AG04449 (cell line): ENCODE measurements at places on chromosomes 11 and 22.

DNA sequence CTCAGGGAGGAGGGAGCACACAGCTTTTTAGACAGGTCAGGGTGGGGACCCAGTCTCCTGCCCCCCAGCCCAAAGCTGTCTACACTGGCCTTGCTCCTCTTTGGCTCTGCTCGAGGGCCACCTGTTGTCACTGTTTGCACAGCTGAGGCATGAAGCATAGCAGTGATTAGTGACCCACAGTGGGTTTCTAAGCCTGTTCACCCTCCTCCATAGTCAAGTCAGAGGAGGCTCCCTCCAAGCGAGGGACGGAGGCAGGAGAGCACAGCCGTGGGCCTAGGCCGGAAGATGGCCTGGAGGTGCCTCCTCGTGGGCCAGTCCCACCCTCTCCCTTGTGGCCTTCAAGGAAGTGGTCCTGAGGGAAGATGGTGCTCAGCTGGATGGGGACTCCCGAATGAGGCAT is 241.1 kb downstream of the GRIK4 start:
- DNase-seq: no peak

- no peak for DNase-seq
These were observed 219.2 kb downstream of the NAV2 start for GRCh38 chr11:19931771-19932369.

GRCh38 chr22:50274311-50274710 is 4.1 kb upstream of the MAPK11 start:
- DNase-seq: no peak

- DNase-seq: no peak
These were observed at the start of gene MS4A4A for GRCh38 chr11:60280412-60280811. TSS of gene MS4A4A (plus strand) at chr11:60280666. CDS start at chr11:60280676, 10 bp downstream.

- DNase-seq: no peak
These were observed 39.5 kb downstream of the CDKN1C start for GRCh38 chr11:2846056-2846455.

DNA sequence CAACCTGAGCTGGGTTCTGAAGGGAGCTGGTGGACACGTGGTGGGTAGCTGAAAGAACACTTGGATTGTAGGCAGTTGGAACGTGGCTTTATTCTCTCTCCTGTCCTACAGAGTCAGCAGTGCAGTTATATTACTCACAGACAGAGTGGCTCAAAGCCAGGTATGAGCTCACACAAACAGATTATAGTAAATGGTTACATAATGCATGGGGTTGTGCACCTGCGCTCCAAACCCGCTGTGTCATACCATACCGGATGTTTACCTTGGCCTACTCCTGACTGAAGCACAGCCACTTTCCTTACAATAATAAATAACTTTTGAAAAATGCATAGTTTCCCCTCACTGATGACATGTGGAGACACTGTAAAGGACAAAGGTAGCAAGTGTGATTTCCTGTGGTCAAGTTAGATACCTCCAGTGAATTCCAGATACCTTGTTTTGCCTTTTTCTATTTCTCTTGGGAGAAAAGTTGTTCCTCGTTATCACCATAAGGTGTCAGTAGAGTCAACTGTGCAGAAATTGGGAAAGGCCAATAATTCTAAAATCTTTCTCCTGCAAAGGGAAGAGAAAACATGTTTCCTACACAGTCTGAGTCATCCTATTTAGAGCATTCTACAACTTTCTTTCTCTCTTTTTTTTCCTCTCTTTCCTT is 13.5 kb downstream of the MS4A6A start:
- no peak for DNase-seq

- DNase-seq: no peak
These were observed 2.0 kb downstream of the SYNGR1 start for GRCh38 chr22:39351689-39352214.

- DNase-seq: no peak
These were observed 75.9 kb upstream of the PRR5 start for GRCh38 chr22:44625981-44626687.

DNA sequence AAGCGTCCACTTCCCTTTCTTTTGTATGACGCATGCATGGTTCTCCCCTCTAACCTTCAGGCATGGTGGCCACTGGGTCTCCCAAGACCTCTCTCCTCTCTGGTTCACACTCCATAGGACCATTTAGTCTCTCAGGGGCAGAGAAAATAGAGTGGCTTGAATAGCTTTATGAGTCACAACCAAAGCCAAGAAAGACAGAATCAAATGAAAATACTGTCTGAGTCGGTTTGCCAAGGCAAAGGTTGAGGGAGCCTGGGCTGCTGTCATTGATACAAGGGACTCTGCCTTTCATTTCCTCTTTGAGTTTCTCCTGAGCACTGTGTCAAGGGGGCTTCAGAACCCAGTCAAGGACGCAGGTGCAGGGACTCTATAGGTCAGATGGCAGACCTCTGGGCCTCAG is 44.2 kb downstream of the TENM4 start:
- DNase-seq: no peak

DNA sequence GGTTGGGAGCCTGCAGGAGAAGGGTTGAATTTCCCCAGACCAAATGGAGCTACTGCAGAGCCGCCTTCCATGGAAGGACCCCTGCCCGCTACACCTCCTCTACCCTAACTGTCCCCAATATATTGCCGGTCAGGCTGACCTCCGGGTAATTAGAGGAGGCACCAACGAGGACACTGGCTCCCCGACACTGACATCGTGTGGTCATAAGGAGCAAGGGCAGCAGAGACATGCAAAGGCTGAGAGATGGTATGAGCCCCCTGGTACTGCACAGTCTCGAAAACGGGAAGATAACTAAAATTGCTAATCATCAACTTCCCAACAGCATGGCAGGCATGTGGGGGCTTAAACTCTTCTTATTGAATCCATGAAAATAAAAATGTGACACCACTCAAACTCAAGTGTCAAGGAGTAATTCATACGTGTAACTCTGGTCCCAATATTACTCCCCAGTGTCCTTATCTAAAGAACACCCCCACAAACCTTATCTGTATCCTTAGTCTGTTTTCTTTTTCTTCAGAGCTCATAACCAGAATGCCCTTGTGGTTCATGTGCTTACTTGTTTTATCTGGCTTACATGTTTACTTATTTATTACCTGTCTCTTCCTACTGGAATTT is 4.4 kb downstream of the CAVIN3 start:
- no peak for DNase-seq

DNA sequence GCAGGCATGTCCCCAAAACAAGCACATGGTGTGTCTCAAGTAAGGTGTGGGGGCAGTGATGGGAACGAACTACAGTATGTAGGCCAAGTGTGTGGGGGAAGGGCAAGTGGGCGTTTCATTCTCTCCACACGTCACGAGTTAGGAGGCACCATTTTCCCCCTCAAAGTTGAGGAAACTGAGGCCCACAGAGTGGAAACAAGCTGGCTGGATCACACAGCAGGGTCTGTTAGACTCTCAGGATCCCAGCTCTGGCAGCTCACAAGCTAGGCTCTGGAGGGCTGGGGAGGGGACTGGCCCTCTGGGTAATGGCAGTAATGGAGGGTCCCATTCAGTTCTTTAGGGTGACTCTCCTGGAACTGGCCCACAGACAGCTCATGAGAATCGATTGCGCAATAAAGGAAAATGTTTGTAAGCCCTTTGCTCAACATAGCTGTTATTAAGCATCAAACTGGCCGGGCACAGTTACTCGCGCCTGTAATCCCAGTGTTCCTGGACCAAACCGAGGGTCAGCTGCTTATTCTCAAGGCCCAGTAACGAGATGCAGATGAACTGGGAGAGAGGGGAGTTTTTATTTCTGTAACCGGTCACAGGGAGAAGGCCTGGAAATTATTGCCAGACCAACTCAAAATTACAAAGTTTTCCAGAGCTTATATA is 24.1 kb upstream of the TUB start:
- peak; percentile 29 for DNase-seq

- no peak for DNase-seq
These were observed 85.9 kb downstream of the BUD13 start for GRCh38 chr11:116686866-116687265.

GRCh38 chr11:44095506-44096359 is at the start of gene EXT2:
TSS of gene EXT2 (plus strand) at chr11:44095678. CDS start at chr11:44107713, 12,035 bp downstream.
- peak; percentile 19 for DNase-seq

DNA sequence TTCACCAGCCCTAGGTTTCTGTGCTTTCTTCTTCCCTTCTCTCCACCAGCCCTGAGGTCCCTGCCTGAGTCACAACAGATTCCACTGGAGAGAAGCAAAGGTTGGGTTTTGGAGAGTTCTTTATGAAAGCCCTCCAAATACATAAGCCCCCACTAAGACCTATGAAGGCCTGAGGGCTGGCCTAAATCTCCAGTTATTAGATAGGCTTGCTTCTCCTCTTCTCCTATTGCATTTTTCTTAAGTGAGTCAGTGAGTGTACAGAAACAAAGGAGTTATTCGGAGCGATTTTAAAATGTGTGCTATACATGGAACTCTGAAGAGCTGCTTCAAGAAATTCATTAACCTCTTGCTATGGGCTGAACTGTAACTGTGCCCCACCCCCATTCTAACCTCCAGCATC is 1057.3 kb downstream of the OPCML start:
- no peak for DNase-seq

GRCh38 chr22:32572741-32573500 is 98.3 kb downstream of the FBXO7 start:
- no peak for DNase-seq

GRCh38 chr11:3936517-3936916 is 81.1 kb downstream of the STIM1 start:
- no peak for DNase-seq

DNA sequence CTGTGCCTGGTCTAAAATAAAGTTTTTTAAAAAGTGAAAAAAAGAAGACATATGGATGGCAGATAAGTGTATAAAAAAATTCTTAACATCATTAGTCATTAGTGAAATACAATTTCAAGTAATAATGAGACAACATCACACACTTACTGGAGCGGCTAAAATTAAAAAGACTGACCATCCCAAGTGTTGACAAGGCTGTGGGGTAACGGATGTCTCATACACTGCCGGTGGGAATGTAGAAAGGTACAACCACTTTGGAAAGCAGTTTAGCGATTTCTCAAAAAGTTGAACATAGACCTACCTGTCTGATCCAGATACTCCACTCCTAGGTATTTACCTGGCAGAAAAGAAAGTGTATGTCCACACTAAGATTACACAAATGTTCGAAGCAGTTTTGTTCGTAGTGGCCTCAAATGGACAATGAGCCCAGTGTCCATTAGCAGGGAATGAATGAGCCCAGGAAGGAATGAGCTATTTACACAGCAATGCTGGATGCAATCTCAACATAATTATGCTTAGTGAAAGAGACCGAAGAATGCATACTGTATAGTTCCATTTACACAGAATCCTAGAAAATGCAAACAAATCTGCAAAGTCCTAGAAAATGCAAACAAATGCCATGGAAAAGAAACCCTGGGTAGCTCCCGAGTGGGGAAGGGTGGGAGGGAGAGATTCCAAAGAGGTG is 6.7 kb upstream of the MUC2 start:
- no peak for DNase-seq

- no peak for DNase-seq
These were observed 135.0 kb upstream of the MTNR1B start for GRCh38 chr11:92834296-92835020.

DNA sequence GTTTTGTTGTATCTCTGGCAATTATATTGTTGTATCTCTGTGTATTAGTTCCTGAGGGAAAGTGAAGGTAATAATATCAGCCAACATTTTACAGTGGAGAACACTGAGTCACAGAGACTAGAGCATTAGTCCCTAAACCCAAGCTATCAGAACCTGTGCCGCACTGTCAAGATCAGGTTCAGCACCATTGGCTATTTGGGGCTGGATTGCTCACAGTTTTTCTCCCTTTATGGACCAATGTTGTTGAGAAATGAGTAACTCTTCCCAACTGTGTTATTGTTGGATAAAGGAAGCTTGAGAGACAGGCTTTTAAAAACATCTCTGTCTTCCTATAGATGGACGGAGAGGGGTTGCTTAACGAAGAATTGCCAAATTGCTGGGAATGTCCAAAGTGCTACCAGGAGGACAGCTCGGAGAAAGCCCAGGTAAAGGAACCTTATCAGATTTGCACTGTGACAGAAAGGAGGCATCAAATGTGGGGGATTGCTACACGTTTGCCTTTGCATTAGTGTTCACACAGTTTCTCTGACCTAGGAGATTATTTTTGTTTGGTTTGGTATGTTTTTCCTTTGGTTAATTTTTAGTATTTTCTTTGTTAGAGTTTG is 18.2 kb upstream of the GRK2 start:
- no peak for DNase-seq

- no peak for DNase-seq
These were observed 33.0 kb downstream of the CECR2 start for GRCh38 chr22:17402293-17402692.

- DNase-seq: no peak
These were observed 7.2 kb downstream of the KCTD21 start for GRCh38 chr11:78181185-78181584.

- no peak for DNase-seq
These were observed 65.5 kb upstream of the THY1 start for GRCh38 chr11:119488256-119488995.

DNA sequence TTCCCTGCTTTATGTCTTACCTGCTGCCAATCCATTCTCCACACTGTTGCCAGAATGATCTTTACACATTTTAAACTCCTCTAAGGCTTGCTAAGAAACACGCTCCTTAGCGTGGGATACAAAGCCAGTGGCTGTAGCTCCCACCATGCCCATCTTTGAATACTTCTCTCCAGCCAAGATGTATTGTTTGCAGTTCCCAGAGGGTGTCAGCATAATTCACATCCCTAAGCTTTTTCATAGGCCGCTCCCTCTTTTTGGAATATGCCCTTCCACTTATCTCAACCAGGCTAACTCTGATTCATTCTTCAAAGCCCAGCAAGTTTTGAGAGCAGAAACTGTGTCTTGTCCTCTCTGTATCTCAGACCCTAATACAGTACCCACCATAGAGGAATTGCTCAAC is 8.1 kb upstream of the UPK2 start:
- DNase-seq: no peak

GRCh38 chr11:46281371-46281831 is 3.9 kb downstream of the CREB3L1 start:
- no peak for DNase-seq

DNA sequence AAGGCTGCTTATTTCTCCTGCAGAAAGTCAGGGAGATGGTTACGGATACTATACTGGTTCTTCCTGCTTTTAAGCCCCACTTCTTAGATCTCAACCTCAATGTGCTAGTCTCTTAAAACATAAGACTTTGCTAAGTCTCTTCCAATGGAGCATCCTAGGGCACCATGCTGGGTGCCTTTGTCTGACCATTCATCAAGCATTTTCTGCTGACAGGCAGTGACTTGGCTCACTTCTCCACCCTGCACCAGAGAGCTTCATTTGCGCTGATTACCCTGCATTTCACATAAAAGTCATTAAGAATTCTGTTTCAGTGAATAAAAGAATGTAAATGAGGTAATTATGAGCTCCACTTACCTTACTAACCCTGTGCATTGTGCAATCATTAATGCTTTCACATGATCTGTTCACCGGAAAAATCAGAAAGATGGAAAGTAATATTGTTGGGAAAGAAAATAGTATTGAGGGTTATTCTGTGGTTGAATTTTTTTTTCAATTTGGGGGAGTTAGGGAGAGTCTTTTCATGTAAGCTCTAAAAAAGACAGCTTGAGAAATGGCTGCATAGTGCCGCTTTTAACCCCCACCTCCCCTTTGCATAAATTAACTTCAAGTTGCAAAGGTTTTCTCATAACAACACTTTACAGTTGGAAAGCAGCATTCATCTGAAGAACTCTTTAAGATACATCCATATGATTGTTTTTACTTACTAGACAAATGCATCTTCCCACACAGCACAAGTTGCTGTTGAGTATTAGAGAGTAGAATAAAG is 677.3 kb upstream of the KIRREL3 start:
- DNase-seq: no peak

GRCh38 chr11:36540998-36541397 is 26.8 kb upstream of the RAG1 start:
- DNase-seq: no peak

- DNase-seq: no peak
These were observed 13.0 kb downstream of the MS4A3 start for GRCh38 chr11:60069450-60069849.
